Stimulated activated CD8-positive, alpha-beta memory T cell treated with anti-CD3 and anti-CD28 coated beads, Interleukin-2, amount 100 ng/mL, for 1 hour (primary cell): ENCODE measurements at places on chromosomes 12 and 14.
A peak's percentile ranks its signal among the peaks of the same experiment; 100 is the strongest.

- no peak for DNase-seq
Observed at GRCh38 chr12:74317741-74318140, 219.9 kb upstream of the ATXN7L3B start.

DNA sequence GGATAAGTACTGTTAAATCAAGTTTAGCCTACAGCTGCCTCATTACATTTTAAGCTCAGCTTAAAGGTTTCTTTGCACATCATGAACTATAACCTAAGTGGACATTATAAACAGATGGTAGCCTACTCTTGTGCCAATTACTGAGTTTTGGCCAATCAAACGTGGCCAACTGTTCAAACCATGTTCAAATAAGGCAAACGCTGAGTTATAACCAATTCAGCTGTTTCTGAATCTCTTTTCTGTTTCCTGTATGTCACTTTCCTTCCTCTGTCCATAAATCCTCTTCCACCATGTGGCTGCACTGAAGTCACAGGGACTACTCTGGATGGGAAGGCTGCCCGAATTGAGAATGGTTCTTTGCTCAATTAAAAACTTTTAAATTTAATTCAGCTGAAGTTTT lies 98.4 kb downstream of the BCAT1 start:
- DNase-seq: no peak

DNA sequence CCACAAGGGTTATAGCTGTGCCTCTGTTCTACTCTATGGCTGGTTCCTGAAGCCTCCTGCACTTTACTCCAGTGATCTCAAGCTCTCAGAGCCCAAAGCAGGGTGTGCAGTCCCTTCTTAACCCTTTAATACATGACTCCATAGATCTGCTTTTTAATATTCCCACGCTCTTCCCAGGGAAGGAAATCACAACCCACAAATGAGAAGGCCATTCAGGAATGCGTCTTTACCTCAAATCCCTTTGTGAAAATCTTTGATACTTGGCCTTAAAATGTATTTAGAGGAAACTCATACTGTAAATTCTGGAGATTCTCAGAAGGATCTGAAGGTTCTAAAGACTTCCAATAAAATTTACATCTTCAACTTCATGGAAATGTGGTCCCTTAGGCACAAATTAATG lies 17.0 kb downstream of the NID2 start:
- DNase-seq: no peak

DNA sequence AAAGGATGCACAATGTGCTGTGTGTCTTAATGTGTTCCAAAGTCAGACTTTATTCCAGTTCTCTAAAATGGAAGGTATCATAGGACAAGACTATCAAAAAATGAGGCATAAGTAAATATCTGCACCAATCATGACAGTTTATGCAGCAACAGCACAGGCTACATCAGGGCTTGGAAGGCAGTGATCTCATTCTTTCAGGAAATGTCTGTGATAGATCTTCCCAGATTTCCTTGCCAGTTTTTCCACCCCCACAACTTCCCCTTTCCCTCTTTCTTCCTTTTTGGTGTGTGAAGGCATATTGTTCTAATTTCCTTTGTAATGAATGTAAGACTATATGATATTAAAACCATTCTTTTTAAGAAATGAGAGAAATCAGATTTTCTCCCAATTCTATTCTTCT lies 326.7 kb downstream of the ATP23 start:
- DNase-seq: no peak

GRCh38 chr12:64753427-64753826 lies 5.8 kb downstream of the GNS start:
- no peak for DNase-seq

DNA sequence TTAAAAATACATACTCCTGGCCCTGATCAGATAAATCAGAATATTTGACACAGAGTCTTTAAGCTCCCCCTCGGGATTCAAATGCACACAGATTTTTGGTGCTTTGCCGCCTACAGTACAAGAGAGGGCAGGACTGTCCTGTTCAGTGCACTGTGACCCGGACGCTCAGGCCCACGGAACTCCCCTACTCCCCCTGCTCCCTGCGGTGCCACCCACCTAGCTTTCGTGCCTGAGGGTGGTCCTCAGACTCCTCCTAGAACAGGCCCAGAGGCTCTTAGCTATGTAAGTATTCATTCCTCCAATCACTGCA lies 13.7 kb upstream of the SERPINA3 start:
- DNase-seq: no peak

GRCh38 chr12:53989227-53990113 lies 4.5 kb downstream of the HOXC10 start:
- no peak for DNase-seq

DNA sequence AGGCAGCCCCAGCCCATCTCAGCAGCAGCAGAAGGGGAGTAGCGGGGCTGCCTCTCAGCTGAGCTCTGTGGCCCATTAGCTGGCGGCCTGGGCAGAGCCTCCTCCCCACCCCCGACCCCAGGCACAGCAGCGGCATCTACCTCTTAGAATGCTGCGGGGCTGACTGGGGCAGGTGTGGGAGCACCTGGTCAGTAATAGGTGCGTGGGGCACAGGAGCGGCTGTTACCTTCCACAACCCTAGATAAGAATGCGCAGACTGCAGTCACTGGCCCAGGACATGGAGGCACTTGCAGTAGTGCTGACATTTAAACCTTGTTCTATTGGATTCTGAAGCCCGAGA lies 35.6 kb downstream of the SYNE3 start:
- no peak for DNase-seq

- DNase-seq: no peak
Observed at GRCh38 chr14:28762303-28762954, 4.2 kb upstream of the FOXG1 start.

- no peak for DNase-seq
Observed at GRCh38 chr12:46124132-46124847, 133.9 kb upstream of the SCAF11 start.

GRCh38 chr12:16030744-16031143 lies 119.6 kb downstream of the DERA start:
- no peak for DNase-seq

- no peak for DNase-seq
Observed at GRCh38 chr14:93041830-93042229, 73.9 kb downstream of the ITPK1 start.

- no peak for DNase-seq
Observed at GRCh38 chr12:109915171-109916040, 15.3 kb downstream of the TCHP start.

- DNase-seq: peak; percentile 54
Observed at GRCh38 chr14:91315844-91316267, 71.4 kb upstream of the GPR68 start.

GRCh38 chr14:46672128-46672527 lies 20.5 kb upstream of the RPL10L start:
- no peak for DNase-seq

DNA sequence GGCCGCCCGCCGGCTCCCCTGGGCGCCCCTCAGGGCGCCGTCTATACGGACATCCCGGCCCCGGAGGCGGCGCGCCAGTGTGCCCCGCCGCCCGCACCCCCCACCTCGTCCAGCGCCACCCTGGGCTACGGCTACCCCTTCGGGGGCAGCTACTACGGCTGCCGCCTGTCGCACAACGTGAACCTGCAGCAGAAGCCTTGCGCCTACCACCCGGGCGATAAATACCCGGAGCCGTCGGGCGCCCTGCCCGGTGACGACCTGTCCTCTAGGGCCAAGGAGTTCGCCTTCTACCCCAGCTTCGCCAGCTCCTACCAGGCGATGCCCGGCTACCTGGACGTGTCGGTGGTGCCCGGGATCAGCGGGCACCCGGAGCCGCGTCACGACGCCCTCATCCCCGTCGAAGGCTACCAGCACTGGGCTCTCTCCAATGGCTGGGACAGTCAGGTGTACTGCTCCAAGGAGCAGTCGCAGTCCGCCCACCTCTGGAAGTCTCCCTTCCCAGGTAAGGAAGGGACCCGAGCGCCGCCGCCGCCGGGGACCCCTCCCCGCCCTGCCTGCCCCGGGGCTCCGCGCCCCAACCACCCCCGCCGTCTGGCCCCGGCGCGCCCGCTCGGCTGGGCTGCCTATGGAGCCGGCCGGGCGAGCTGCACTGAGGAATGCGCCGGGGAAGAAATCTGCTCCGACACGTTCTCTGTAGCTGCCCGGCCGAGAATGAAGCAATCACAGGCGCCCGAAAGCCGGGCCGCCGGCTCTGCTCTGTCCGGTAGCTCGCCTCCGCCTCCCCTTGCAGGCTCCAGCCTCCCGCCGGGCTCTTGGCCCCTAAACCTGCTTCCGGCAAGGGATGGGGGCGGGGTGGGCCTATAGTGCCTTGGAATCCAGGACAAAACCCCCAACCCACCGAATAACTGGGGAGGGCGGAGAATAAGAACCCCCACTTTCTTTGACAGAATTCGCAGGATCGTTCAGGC lies 794 bp downstream of the HOXC13 start:
- no peak for DNase-seq

- no peak for DNase-seq
Observed at GRCh38 chr12:95497031-95497430, 23.1 kb downstream of the METAP2 start.

DNA sequence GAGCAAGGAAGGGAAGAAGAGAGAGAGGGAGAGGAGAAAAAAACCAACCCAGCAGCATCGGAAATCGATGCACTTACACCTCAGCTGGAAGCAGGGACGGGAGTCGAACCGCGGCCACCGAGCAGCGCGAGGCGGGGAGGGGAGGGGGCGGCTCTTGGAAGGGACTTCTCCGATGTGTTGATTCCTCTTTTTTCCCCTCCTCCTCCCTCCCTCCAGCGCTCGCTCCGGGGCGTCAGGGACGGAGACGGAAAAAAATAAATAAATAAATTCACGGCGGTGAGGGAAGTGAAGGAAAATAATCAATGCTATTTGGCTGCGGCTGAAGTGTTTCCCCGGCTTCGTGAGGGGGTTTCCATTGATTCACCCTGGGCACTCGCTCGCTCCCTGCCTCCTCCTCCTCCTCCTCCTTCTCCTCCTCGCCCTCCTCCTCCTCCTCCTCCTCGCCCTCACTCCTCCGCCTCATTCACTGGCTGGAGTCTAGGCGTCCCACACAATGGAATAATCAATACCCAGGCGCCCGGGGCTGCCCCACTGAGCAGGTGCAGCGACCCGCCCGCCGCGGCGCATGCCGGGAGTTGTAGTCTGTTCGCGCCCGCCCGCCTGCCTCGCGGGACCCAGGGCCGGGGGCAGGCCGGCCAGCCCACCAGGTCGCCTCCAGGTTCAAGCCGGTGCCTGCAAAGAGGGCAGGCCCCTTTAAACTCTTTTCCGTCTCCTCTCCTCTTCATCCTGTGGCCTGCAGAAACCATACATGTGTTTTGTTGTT lies at the start of gene ZFHX2:
ZFHX2 (minus strand) TSS at position 500 of the 763 bp plus-strand sequence. CDS start 16,440 bp downstream, outside the sequence.
- DNase-seq: peak; percentile 39

DNA sequence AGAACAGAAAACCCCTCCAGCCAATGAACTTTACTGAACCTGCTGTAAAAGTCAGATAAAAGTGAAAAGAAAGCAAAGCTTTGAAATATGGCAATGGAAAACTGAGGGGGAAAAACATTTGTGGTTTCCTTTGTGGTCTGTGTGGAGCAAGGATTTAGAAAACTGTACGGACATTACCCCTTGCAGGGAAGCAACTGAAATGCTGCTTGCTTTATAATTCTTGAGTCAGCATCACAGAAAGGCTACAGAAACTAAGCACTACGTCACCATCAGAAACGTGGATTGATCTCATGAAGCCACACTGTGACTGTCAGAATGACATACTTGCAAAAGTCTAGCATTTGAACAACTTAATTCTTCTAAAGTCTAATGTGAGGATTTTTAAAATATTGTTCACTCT lies 2.4 kb upstream of the KCNC2 start:
- no peak for DNase-seq

DNA sequence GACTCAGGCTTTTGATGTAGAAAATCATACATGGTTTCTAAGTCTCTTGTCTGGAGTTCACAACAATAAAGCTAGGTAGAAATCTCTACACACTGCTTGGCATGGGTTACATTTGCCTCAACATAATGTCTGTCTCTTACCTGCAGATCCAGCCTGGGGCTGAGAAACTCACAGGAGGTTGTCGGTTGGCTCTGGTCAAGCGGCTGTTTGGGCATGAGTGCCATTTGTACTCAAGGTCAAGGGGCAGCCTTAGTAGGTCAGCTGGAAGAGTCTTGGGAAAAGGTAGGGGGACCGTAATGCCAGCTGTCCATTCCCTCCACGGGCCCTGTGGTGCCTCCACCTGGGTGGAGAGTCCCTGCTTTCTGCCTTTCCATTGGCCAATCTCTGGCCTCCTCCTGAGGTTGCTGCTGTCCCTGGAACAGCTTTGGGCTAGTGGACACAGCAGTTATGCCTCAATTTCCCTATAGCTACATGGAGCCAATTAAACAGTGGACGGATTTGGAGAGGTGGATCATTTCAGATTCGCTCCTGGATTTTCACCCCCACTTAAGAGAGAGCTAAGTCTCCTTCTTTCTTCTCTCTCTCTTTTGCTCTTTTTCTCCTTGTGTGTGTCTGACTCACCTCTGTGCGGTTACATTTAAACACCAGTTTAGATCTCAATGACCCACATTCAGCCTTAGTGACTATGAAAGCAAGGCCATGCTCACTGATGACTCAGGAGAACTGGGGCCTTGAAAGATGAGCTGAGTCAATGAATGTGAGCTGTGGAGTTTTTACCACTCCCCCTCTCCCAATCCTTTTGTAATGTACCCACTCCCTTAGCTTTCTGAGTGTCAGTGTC lies 132.8 kb upstream of the HIF1A start:
- DNase-seq: no peak

- DNase-seq: no peak
Observed at GRCh38 chr12:107917912-107918800, 143.7 kb downstream of the ASCL4 start.

GRCh38 chr12:19039515-19039914 lies 90.0 kb upstream of the PLEKHA5 start:
- DNase-seq: no peak

DNA sequence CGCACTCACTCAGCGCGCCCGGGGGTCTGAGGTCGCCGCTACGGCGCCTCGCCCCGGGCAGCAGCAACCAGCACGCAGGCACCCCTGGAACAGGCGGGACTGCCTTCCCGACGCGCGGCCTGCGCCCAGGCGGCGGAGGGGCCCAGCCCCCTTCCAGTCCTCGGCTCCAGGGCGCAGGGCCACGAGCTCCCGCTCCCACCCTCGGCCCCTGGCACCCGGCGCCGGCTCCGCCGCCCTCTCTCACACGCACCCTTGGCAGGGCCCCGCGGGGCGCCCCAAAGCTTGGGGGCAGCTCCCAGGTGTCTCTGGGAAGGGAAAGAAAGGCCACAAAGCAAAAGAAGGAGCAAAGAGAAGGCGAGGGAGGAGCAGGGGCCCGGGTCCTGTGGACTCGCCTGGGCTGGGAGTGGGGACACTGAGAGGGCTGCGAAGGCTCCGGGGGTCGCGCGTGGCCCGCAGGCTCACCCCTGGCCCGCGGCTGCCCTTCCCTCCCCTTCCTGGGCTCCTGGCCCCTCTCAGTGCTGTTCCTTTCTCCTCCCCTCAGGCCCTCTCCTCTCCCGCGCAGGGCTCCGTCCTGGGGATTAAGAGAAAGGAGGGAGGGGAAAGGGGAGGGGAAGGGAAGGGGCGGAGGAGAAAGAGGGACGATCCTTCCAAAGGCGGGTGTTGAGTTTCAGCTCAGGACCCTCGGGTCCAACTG lies 907 bp upstream of the EFS start:
- no peak for DNase-seq

GRCh38 chr14:72892879-72893635 lies 844 bp downstream of the DPF3 start:
- no peak for DNase-seq

GRCh38 chr12:105292705-105293104 lies 37.8 kb upstream of the C12orf75 start:
- no peak for DNase-seq
